ENCODE measurements at places on chromosomes 1 and 21. TPM values are rescaled to one million over a fixed set of nuclear protein-coding genes. Genes with fewer than 3 reads are reported as not detected.
A peak's percentile ranks its signal among the peaks of the same experiment; 100 is the strongest.

DNA sequence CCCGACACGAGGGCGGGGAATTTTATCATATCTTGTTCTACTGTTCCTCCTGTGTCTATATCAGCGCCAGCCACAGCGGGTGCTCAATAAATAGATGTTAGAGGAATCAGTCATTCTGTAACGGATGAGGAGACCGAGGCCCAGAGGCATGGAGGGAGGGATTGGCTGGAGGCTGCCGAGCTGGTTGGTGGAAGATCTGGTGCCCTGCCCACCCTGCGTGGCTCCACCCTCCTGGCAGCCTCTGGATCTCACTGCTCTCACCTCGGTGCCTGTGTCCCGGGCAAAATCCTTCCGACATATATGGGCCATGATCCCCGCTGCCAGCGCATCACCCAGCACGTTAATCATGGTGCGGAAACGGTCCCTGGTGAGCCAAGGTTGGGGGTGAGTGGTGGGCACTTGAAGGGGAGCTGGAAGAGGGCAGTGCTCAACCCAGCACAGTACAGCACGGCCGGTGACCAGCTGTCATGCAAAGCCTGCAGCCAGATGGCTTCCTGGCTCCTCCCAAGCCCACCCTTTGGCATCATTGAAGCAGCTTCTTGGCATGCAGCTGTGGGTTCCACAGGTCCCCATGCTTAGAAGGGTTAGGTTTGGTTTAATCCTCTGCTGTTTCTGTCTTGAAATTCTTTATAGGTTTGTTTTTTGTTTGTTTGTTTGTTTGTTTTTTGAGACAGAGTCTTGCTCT, 26.7 kb downstream of the PODN start:
- no peak for DNase-seq

DNA sequence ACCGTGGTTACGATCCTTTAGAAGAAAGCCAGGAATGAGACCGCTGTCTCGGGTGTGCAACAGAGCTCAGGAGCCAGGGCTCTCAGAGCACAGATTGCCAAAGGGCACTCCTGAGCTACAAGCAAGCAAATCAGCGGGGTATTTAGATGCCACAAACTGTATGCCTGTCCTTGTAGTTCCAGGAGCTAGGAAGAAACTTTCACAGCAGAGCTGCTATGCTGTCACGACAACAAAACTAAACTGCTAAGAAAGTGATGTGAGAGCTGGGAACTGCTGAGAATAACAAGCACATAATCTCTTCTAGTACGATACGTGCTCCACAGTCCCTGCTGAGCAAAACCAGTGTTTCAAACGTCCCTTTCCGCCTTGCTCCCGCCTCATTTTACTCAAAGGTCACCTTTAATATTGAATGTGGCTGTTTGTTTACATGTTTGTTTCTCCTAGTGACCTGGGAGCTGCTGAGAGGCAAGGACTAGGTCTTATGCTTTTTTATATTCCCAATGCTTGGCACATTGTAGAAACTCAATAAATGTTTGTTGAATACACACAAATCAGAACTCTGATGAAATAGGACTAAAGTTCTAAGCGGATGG, 14.7 kb downstream of the GREM2 start:
- DNase-seq = no peak

- DNase-seq = peak; percentile 84
These were observed 6.7 kb upstream of the MYOM3 start for GRCh38 chr1:24118410-24119242.

The ATP1B1 gene
- total RNA-seq = 342 TPM

GRCh38 chr1:54342288-54342687, 63.9 kb downstream of the SSBP3 start:
- peak; percentile 75 for DNase-seq

DNA sequence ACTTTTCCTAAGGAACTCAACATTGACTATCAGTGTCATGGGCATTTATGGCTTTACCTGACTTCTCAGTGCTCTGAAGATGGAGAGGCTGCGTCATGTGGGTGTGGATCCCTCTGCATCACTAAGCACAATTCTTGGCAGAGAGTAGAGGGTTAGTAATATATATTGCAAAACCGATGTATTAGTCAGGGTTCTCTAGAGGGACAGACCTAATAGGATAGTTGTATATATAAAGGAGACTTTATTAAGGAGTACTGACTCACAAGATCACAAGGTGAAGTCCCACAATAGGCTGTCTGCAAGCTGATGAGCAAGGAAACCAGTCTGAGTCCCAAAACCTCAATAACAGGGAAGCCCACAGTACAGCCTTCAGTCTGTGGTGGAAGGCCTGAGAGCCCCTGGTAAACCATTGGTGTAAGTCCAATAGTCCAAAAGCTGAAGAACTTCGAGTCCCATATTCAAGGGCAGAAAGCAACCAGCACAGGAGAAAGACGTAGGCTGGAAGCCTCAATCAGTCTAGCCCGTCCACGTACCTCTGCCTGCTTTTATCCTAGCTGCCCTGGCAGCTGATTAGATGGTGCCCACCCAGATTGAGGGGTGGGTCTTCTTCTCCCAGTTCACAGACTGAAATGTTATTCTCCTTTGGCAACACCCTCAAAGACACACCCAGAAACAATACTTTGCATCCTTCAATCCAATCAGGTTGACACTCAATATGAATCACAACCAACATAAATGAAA, 159.7 kb upstream of the NRIP1 start:
- DNase-seq = no peak

DNA sequence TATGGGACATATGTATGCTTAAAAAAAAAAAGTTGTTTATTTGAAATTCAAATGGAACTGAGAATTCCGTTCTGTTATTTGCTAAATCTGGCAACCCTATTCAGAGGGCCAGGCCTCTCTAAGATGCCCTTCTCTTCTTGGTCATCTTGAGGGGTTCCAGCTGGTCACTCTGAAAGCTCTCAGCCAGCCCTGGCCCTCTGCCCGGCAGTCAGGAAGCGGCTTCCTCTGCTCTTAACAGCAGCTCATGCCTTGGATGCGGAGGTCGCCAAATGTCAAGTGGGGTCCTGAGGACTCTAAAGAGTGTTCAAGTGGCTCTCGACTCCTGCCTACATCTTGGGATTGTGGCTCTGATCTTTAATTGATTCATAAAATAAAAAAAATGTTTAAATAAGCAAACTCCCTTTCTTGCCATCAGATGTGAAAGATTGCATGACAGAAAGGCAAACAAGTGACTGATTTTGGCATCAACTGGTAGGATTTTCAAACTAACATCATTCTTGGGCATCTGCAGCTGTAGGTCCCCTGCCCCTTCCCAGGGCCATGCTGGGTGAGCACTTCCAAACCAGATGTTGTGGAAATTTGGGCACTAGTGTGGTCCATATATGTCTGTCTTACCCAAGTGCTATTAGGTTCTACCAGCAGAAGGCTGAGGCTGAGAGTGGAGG, 130.8 kb downstream of the PRDM2 start:
- DNase-seq = no peak

The APCS gene
- not detected for total RNA-seq

DNA sequence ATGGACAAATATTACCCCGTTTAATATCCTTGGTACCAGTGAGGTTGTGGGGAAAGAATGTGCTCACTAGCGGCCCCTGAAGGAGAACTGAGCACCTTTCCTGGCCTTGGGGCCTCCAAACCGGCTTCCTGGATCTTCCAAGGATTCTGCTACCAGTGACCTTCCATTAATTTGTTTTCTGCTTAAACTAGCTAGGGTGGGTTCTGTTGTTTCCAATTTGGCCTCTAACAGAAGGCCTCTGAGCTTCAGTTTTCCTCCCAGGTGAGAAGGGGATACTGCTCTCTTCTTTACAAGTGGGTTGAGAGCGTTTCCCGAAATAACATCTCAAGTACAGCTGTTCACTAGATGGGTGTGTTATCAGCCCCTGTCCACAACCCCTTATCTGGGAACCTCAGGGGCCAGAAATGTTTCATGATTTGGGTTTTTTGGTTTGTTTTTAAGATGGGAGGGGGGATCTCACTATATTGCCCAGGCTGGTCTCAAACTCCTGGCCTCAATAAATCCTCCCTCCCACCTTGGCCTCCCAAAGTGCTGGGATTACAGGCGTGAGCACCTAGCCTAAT, 16.9 kb upstream of the IFNGR2 start:
- DNase-seq = no peak

DNA sequence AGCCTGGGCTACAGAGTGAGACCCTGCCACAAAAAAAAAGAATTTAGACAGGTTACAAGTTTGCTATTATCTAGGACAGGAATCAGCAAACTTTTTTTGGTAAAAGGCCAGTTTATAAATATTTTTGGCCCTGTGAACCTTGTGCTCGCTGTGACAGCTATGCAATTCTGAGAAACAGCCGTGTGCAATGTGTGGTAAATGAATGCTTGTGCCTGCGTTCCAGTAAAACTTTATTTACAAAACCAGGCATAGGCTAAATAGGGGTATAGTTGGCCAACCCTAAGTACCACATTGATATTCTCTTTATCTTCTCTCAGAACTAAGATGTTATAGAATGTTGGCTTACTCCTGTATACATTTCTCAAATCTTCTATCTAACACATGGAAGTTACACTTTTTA, 24.3 kb downstream of the FBXO28 start:
- DNase-seq = no peak

- no peak for DNase-seq
These were observed 13.9 kb upstream of the RHOU start for GRCh38 chr1:228721407-228721806.

DNA sequence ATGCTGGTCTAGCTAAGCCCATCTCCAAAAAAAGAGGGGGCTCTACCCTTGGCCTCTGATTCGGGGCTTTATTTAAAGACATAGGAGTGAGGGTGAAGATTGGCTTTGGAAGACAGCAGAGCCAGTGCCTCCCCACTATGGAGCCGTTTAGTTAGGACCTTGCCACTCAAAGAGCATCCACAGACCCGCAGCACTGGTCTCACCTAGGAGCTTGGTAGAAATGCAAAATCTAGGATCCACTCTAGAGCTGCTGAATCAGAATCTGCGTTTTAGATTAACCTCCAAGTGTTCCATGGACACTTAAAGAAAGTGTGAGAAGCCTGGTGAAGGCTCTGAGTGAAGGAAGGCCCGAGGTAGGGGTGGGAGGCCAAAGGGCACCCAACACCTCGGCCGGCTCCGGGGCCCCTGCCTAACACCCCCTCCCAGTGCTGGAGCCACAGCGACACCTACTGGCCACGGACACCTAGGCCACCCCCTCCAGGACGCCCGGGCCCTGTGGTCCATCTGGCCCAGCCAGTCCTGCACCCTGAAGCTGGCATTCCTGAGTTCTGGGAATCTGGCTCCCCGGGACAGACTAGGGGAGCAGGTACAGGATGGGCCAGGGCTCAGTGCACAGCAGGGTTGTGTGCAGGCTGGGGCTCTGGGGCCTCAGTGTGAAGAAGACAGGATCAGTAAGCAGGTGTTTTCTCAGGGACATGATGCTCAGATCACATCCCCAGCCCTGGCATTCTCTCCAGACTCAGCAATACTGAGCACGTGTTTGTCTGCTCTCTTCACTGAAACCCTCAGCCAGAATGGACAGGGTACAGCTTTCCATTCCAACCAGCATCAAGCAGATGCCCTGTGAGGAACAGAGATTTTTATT, 79.2 kb downstream of the TMEM53 start:
- DNase-seq = peak; percentile 78

DNA sequence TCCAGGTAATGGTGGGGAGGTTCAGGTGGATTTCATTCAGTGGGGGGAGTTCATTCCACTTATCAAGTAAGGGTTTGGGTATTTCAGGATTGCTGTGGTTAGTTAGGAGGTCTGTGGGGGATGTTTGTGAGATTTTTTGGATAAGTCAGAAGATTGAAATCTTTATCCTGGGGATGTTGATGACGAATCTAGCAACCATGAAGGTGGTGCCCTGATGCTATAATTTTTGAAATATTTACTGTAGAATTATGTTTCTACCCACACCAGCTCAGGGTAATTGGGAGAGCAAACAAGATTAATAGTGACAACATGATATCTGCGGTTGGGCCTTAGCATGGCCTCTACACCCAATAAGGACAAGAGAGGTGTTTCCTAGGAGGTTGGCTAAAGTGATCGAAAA, 28.3 kb downstream of the SUCO start:
- no peak for DNase-seq

The OR2L13 gene
- not detected for total RNA-seq

The CBS gene
- total RNA-seq = 4.5 TPM

GRCh38 chr1:28091043-28091781, 2.8 kb upstream of the EYA3 start:
- DNase-seq = peak; percentile 79

DNA sequence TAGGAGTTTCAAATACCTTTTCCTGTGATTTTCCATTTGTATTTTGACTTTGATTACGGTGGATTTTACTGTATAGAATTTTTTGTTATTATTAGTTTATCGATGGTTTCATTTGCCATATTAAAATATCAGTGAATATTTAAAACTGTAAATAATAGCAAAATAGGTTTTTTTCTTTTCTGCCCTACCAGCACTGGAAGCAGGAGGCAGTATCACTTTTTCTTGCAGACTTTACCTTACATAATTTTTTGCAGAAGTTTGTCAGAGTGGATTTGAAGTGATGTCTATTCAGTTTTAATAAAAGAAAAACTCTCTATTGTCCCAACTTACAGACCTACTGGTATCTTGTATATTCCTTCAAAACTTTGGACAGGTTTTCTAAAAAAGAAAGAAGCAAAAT, 213.6 kb downstream of the CENPF start:
- no peak for DNase-seq

DNA sequence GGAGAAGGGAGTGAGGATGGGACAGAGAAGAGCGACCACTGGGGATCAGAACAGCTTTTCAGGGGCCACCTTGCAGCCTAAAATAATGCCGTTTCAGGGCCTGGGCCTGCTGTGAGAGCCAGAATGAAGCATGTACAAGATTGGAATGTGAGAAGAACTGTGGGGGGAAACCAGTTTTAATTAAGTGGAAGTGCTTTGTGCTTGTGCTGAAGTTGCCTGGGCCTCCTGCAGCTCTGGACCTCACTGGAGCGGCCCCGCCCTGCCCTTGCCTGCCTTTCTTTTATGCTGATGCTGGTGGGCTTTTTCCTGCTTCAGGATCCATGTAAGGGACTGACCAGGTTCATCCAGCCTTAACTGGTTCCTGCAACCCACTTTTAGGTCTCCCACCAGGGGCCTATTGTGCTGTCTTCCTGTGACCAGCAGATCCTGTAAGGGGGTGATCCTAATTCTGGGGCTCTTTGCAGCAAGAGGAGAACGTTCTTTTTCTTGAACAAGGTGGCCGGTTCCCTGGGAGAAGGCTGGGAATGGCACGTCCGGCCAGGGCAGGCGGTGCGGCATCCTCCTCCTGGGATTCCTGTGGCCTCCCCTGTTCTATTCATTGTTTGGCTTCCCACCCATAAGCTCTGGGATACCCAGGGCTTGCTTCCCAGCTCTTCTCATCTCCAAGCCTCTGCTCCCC, 3.2 kb downstream of the C1orf226 start:
- no peak for DNase-seq

- DNase-seq = no peak
These were observed 35.1 kb upstream of the EYA3 start for GRCh38 chr1:28123461-28123961.

GRCh38 chr1:155864393-155864792, 5.0 kb downstream of the SYT11 start:
- DNase-seq = no peak

The OR2M3 gene
- not detected for total RNA-seq

The SPATA46 gene
- total RNA-seq = not detected

The GPR52 gene
- total RNA-seq = 4.7 TPM

GRCh38 chr1:33267468-33268205, 11.3 kb downstream of the ZNF362 start:
- DNase-seq = no peak
